A549 treated with AZD2906 at 1 μM for 4 hours (cell line): ENCODE measurements at places on chromosomes 1 and 21. TPM values are rescaled to one million over a fixed set of nuclear protein-coding genes. Genes with fewer than 3 reads are reported as not detected.

The TMED5 gene
- total RNA-seq: 27.5 to 35.1 TPM (median 33.4 TPM) in 5 replicates

The FAM131C gene
- 13.5 to 21.3 TPM (median 19.9 TPM) in 5 replicates for total RNA-seq

The PAFAH2 gene
- total RNA-seq: 7.2 to 8.3 TPM (median 8.0 TPM) in 5 replicates

The FCRLA gene
- total RNA-seq: 0.03 to 0.06 TPM in 2 of 5 replicates, not detected in the others

The NHLH1 gene
- 0.32 to 0.71 TPM (median 0.40 TPM) in 5 replicates for total RNA-seq

The LEFTY2 gene
- total RNA-seq: 0.07 to 0.43 TPM (median 0.17 TPM) in 4 of 5 replicates, not detected in the other

The DARS2 gene
- total RNA-seq: 38.9 to 49.1 TPM (median 40.0 TPM) in 5 replicates

The TLR5 gene
- total RNA-seq: 0.13 to 0.24 TPM (median 0.19 TPM) in 5 replicates

The METTL13 gene
- total RNA-seq: 37.8 to 45.5 TPM (median 43.0 TPM) in 5 replicates

The KCNE2 gene
- not detected in 5 replicates for total RNA-seq

The TRIM17 gene
- not detected in 5 replicates for total RNA-seq

The IRF6 gene
- total RNA-seq: 0.13 to 0.30 TPM (median 0.15 TPM) in 5 replicates

The PFKFB2 gene
- 4.9 to 6.3 TPM (median 5.4 TPM) in 5 replicates for total RNA-seq
